ENCODE measurements at places on chromosomes 12 and 14.

GRCh38 chr12:95198914-95199313 is 18.4 kb downstream of the FGD6 start:
- no peak for DNase-seq

GRCh38 chr12:132429602-132429945 is 60.4 kb upstream of the FBRSL1 start:
- DNase-seq = no peak

GRCh38 chr12:124716208-124717130 is 147.2 kb downstream of the SCARB1 start:
- no peak for DNase-seq

DNA sequence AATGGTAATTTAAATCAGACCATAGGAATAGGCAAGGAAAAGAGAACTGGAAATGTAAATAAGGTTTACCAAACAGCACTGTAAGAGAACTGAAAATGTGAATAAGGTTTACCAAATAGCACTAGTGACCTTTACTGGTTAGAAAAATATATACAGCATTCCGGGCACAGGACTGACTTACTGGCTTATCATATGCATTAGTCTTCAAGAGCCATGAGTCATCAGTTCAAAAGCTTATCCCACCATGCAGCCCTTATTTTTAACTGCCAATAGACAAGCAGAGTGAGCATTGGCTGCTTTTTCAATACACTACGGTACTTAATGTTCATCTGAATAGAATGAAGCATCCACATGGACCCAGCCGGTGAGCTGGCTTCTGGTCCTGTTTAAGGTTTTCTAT is 13.0 kb upstream of the NELL2 start:
- no peak for DNase-seq

GRCh38 chr14:71243697-71244096 is 336.4 kb downstream of the PCNX1 start:
- no peak for DNase-seq

DNA sequence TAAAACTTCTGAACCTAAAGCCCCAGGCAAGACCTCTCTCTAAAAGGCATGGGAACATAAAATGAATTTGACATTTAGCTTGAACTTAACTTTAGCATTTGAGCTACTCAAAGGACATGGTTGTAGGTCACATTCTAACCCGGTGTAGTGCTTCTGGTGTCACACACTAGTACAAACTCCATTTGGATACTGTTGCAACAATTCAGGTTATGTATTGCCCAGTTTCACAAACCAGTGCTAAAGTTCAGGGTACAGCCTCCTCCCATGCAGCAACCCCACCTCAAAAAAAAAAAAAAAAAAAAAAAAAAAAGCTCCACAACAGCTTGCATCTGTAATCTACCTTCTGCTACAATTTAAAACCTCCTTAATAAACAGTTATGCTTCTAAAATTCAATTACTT is 7.8 kb downstream of the PPTC7 start:
- DNase-seq = no peak

GRCh38 chr12:132488127-132489077 is 1.5 kb upstream of the FBRSL1 start:
- no peak for DNase-seq

DNA sequence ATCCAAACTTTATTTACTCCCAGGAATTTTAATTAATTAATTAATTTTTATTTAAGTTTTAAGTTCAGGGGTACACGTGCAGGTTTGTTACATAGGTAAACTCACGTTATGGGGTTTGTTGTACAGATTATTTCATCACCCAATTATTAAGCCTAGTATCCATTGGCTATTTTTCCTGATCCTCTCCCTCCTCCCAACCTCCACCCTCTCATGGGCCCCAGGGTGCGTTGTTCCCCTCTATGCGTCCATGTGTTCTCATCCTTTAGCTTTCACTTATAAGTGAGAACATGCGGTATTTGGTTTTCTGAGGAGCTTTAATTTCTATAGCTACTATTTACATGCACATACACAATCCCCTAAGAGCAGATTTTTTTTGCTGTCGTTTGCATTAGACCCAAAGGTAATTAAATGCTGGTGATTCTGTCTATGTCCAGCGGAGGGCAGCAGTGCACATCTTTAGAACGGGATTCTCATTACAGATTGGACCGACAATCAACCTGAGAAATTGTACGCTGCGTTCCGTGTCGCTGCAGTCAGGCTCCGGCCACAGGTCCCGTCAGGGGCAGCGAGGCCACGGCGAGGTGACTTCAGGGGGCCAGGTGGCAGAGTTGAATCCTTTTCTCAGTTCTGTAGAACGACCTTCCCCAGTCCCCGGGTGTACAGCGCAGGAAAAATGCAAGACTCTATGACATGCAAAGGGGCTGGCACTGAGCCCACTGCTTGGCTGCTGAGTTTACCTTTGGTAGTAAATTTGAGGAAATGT is 11.6 kb downstream of the TMEM30B start:
- peak; percentile 48 for DNase-seq

DNA sequence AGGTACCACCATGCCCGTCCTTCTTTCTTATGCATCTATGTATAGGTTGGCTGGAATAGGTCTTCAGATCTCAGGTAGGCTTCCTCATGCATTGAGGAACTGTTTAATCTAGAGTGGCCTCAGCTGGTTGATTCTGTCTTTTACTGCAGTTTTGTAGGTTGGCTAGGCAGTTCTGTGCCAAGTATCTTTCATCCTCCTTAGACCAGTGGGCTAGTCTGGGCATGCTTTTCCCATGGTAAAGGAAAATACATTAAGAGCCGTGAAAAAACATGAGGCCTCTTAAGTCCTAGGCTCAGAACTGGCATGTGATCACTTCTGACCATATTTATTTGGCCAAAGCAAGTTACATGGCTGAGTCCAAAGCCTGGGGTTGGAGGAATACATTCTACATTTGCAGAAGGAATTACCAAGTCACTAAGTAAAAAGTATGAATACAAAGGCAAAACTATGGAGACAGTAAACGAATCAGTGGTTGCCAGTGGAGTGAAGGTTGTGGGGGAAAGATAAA is 137.3 kb downstream of the WIF1 start:
- no peak for DNase-seq

DNA sequence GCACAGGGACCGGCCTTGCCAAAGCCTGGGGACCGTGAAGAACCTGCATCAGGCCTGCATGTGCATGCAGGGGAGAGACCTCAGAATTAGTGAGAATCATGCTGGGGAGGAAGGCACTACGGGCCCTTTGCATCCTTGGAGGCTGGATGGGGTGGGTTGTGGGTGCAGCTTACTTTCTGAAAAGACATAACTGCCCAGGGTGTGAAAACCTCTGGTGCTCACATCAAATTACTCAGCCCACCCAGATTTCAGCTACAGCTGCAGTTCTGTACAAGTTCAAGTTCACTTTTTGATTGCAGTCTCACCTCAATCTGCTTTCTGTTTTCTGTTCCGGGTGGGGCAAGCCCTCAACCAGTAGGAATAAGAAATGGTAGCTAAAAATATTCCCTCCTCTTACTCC is 130.6 kb downstream of the SLC15A4 start:
- no peak for DNase-seq

GRCh38 chr14:103483600-103483999 is 39.0 kb downstream of the CKB start:
- no peak for DNase-seq

DNA sequence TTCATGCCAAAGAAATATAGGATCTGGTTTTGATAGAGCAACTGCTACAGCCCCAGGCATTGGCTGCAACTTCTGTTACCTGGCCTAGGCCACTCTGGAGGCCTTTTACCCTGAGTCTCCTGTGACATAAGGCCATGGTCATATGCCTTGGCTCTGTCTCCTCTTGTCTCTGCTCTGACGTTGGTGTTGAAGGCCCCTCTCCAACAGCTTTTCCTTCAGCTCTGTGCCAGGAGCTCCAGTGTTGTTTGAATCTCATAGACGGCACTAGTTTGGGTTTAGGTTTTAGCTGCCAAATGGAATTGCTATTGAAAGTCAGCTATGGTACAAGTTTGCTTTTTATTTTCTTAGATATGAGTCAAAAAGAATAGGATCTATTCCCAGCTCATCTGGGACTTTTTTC is 41.1 kb downstream of the TTLL5 start:
- DNase-seq = no peak

GRCh38 chr14:64265222-64265621 is 28.9 kb downstream of the ESR2 start:
- no peak for DNase-seq

DNA sequence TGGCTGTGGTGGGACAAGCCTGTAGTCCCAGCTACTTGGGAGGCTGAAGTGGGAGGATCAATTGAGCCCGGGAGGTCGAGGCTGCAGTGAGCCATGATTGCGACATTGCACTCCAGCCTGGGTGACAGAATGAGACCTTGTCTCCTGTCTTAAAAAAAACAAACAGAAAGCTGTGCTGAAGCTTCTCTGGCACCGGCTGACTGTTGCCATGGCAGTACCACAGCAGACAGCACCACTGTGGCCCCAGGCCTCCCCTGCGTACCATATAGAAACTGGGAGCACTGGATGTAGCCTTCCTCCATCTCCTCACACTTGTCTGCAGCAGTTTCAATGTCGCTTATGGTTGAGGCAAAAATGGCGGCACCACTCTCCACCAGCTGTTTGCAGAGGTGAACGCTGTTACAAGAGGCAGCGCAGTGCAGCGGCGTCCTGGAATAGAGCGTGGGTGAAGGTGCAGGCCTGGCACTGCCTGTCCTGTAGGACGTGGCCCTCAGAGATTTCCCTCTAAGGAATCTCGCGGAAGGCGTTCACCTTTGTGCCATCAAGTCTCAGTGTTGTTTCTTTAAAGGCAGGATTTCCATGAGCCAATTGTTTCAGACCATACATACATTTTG is 21.9 kb downstream of the ZFYVE21 start:
- no peak for DNase-seq

- no peak for DNase-seq
These were observed 10.8 kb downstream of the PACS2 start for GRCh38 chr14:105325303-105325702.

GRCh38 chr12:132491761-132492378 is 1.9 kb downstream of the FBRSL1 start:
- DNase-seq = no peak

DNA sequence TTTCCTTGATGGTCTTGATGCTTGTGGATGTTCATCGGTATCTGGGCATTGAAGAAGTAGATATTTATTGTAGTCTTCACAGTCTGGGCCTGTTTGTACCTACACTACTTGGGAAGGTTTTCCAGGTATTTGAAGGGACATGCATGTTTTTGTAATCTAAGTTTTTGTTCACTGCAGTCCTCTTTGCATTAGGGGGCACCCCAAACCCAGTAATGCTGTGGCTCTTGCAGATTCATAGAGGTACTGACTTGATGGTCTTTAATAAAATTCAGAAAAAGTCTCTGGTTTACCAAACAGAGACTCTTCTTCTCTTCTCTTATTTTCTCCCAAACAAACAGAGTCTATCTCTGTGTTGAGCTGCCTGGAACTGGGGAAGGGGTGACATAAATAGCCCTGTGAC is 150.9 kb upstream of the SLC16A7 start:
- DNase-seq = no peak

DNA sequence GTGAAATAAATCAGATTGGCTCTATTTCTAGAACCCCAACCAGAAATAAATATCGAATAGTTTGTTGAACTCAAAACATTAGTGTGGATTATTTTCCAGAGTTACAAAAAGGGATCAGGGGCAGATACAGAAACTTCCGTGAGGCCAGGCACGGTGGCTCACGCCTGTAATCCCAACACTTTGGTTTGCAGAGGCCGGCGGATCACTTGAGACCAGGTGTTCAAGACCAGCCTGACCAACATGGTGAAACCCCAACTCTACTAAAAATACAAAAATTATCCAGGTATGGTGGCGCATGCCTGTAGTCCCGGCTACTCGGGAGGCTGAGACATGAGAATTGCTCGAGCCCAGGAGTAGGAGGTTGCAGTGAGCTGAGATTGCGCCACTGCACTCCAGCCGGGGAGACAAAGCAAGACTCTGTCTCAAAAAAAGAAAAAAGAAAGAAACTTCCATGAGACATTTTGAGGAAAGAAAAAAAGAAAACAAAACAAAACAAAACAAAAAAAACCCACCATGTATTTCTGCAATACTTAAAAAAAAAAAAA is 2.1 kb downstream of the FBXO21 start:
- no peak for DNase-seq

DNA sequence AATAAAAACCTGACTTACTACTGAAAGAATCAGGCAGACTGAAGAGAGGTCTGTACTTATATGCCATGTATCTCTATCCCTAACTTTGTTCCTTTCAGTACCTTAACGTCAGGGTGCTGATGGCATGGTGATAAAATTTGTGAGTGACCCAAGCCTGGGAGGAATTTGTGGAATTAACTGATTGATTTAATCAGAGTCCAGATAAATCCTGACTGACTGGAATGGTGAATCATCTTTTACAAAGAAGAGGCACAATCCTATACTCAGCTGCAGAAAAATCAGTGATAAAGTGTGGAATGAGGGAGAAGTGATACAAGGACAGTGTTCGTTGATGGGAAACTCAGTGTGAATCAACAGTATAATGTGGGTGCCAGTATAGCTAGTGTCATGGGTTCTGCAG is 3.7 kb downstream of the TDG start:
- DNase-seq = no peak

DNA sequence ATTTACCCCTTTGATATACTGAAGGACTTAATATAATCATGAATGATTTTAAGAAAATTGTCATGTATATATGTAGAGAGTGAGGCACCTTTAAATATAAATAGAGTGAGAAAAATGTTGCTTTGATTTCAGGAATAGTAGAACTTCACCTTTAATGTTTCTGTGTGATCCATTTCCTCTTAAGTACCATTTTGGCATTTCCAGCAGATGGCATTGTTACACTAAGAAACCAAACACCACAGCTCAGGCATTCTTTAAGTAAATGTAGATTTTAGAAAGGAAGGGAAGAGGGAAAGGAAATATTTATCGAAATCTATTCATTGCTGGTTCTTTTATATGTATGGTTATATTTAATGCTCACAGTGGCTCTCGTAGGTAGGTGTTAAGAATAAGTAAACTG is 556.7 kb upstream of the FBXO33 start:
- no peak for DNase-seq

DNA sequence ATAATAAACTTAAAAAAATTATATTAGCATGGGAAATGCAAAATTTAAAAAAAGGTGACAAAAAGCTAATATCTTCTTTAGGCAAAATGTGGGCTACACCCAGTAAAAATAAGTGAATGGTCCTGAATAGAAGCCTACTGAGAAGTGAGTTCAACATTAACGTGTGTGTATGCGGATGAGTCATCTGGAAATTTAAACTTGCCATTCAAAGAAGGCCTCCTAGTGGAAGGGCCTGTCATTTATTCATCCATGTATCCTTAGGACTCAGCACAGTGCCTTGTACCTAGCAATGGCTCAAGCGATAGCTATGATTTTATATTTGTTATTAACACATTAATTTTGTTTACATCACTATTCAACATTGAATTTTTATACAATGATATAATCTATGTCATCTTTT is 226.2 kb downstream of the NUBPL start:
- DNase-seq = no peak

- no peak for DNase-seq
These were observed 239.1 kb upstream of the ARID2 start for GRCh38 chr12:45490232-45490881.

Measured in T-helper 17 cell (primary cell).